ENCODE measurements at places on chromosomes 7 and 10.

- DNase-seq: no peak
Observed at GRCh38 chr10:46317370-46317769, 30.6 kb downstream of the ANTXRL start.

GRCh38 chr7:87574630-87575029, 26.1 kb downstream of the ABCB1 start:
- DNase-seq: no peak

DNA sequence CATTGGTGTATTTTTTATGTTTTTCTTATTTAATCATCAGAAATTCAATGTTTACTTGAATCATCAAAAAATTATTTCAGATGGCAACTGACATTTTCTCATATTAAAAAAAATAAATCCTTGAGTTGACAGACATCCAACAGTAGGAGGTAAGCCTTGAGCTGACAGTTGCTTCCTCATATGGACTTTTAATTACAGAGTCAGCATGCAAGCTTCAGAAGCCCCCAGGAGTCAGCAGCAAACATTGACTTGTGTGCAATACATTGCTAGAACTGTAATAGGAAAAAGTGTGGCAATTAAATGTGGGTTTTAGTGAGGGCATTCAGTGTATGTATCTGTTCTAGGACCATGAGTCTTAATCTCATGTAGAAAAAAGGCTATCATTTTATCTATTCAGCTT, 62.4 kb upstream of the TAS2R16 start:
- DNase-seq: no peak

- no peak for DNase-seq
Observed at GRCh38 chr10:21509341-21510240, 15.9 kb downstream of the SKIDA1 start.

- DNase-seq: no peak
Observed at GRCh38 chr7:104723001-104723400, 291.0 kb upstream of the KMT2E start.

DNA sequence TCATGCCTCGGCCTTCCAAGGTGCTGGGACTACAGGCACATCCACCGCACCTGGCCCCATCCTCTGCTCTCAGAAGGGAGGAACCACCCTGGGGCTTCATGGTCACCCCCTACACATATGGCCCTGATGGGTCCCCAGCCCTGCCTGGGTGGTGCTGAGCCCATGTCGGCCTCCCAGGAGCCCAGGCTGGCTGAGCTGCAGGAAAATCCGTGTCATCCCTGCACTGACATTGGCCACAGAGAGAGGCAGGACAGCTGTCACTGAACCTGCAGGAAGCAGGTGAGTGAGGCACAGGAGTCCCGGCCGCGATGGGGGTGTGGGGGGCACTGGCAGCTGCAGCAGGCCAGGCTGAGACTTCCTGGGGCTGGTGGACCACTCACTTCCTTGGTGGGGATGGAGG, 8.0 kb downstream of the GRIFIN start:
- DNase-seq: no peak

DNA sequence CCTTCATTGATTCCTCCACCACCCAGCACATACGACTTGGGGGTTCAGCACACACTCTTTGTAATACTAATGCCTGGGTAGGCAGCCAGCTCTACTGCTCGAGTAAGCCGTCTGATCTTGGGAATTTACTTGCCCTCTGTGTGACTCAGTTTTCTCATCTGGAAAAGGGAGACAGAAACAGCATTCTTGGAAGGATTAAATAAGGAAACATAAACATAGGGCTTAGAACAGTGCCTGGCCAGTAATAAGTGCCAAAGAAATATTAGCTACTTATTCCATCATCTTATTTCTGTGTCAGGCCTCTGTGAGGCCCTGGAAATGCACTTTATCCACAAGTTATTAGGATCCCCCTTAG, 130.1 kb downstream of the TNS3 start:
- no peak for DNase-seq

- DNase-seq: peak; percentile 79
Observed at GRCh38 chr7:106057962-106058927, 53.9 kb downstream of the SYPL1 start.

DNA sequence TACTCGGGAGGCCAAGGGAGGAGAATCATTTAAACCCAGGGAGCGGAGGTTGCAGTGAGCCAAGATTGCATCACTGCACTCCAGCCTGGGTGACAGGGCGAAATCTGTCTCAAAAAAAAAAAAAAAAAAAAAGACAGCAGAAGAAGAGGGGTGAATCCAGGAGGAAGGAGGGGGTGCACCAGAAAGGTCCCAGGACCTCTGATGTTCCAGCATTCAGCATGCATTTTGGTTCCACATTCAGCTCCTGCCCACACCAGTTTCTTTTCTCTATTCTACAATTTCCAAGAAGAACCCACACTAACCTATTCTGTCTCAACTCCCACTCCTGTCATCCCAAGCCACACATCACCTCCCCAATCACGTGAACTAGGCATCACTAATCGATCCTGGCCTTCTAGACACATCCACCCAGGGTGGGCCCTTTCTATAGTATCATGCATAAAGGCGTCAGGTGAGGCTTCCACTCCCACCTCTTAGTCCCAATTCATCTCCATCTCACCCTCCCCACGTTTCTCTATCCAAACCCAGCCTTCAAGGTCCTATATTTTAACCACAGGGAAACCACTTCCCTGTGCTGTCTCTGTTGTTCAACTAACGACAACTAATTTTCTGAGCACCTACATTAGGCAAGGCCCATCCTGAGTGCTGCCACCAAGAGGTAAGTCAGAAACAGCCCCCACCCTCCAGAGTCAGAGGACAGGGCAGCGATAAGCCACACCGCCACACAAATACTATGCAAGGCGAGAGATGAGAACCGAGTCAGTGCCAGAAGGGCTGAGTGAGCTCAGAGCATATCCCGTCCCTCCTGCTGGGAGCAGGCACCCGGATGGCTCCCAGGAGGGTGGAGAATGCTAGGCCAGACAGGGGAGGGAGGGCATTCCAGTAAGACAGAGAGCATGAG, 2.2 kb downstream of the ANXA11 start:
- no peak for DNase-seq

GRCh38 chr10:100370714-100371481, 23.9 kb downstream of the SCD start:
- peak; percentile 84 for DNase-seq

- DNase-seq: no peak
Observed at GRCh38 chr10:105964009-105964408, 1200.5 kb downstream of the SORCS1 start.

GRCh38 chr10:126131341-126131740, 235.0 kb downstream of the FANK1 start:
- DNase-seq: no peak

DNA sequence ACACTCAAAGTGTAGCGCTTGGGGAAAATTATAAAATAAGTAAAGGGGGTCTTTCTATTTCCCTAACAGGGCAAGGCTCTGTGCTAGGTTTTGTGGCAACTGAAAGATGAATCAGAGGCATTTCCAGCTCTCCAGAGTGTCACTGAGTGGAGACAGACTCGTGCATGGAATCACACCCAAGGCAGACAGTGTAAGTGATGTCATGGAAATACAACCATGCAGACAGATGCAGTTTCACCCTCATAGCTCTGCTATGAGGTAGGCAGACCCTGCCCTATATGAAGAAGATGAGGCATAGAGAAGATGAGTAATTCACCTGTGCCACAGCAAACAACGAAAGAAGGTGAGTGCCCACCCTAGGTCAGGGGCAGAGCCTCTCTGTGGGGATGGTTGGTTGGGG, 57.2 kb upstream of the PITRM1 start:
- no peak for DNase-seq

GRCh38 chr10:15180736-15181135, 12.2 kb upstream of the NMT2 start:
- DNase-seq: no peak

GRCh38 chr7:50687575-50688225, 95.0 kb downstream of the GRB10 start:
- no peak for DNase-seq

DNA sequence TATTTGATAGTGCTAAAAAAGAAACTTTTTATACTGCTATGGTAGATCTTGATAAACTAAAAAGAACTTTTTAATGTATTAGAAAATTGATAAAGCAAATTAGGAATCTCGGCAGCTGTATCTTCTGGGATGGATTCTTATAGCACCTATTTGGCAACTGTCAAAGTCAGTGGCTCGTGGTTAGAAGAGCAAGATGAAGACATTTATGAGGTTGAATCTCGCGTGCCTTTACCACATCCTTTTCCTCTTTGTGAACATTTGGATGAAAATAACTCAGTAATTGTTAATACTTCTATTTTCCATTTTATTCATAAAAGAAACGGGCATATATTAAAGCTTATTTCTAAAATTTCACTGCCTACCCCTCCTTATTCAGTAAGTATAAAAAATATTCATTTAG, 76.2 kb downstream of the CYP51A1 start:
- no peak for DNase-seq

DNA sequence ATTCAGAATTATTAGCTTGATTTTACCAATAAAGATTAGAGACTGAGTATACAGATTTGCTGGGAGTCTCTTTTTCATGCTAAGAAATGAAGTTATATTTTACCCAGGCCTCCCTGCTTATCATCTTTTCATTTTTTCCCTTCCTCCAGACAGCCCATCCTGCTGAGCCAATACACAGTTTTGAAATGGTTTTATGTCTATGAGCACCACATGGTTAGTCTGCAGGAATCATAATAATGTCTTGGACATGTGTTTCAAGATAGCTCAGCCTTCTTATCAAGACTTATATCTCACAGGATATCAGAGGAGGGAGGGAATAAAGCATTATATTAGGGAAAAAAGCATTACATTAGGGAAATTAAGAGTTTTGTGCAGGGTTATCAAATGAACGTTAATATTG, 157.1 kb downstream of the EXOC4 start:
- no peak for DNase-seq

DNA sequence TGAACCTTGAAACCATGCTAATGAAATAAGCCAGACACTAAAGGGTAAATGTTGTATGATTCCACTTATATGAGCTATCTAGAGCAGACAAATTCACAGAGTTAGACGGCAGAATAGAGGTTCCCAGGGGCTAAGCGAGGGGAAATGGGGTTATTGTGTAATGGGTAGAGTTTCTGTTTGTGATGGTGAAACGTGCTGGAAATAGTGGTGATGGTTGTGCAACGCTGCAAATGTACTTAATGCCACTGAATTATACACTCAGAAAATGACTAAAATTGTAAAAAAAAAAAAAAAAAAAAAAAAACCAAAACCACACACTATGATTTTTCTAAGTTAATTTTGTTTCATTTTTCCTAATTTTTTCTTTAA, 30.0 kb downstream of the SFXN4 start:
- DNase-seq: no peak

DNA sequence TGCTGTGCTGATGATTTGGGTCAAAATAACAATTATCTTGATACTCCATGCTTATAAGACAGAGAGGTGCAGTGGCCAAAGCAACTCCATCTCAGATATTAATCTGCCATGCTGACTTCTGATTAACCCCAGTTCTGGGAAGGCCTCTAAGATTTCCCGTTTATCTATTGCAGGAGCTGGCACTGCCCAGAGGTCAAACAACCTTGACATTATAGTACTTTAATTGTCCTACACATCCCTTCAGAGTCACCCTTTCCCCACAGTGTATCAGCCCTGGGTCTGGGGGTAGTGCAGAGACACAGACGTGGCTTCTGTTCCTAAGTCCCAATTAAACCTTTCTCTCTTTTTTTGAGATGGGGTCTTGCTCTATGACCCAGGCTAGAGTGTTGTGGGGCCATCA, 63.8 kb downstream of the PARD3 start:
- no peak for DNase-seq

GRCh38 chr7:29424984-29425309, 138.7 kb upstream of the PRR15 start:
- no peak for DNase-seq

GRCh38 chr10:34049469-34049868, 715.0 kb upstream of the NRP1 start:
- DNase-seq: no peak

GRCh38 chr10:52261362-52261761, 52.7 kb upstream of the DKK1 start:
- no peak for DNase-seq

GRCh38 chr7:143407287-143408251, 1.1 kb downstream of the EPHA1 start:
- DNase-seq: no peak

DNA sequence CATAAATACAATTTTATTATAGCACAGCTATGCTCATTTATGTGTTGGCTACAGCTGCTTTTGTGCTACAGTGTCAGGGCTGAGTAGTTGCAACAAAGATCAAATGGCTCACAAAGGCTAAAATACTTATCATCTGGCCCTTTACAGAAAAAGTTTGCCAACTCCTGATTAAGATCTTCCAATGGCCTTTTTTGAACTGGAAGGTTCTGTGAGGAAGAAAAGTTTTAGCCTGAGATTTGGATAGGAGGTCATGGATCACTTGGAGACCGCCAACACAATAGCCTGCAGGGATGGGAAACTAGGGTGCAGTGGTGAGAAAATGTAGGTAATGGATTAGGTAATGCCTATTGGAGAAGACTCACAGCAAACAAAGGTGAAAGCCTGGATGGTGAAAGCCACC, 169.8 kb downstream of the NOC3L start:
- no peak for DNase-seq

GRCh38 chr10:78553792-78554191, 515.0 kb upstream of the ZMIZ1 start:
- no peak for DNase-seq

DNA sequence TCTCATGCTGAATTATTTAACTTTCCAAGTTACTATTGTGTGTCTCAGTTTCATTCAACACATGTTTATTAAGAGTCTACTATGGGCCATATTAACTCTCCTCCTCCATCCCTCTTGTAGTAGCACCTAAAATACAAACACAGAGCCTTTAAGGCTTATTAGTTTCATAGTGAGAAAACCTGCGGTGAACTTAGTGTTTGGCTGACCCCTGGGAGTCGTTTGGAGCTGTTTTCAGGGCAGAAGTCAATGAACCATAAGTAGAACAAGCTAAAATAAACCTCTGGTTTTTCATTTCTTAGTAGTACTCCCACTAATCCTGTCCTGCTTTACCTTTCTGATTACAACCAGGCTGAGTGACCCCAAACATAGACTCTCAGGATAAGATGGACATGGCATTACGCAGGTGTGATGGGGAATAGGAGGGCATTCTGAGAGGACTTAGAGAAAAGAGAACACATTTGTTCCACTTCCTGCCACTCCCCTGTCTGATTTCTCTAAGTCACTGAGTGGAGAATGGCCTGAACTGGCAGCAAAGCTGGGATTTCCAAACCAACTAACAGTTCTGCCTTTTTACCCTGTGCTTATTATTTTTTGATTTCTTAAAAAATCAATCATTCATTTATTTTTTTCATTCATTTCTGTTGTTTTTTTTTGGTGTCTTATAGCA, 74.5 kb downstream of the LRMDA start:
- no peak for DNase-seq

DNA sequence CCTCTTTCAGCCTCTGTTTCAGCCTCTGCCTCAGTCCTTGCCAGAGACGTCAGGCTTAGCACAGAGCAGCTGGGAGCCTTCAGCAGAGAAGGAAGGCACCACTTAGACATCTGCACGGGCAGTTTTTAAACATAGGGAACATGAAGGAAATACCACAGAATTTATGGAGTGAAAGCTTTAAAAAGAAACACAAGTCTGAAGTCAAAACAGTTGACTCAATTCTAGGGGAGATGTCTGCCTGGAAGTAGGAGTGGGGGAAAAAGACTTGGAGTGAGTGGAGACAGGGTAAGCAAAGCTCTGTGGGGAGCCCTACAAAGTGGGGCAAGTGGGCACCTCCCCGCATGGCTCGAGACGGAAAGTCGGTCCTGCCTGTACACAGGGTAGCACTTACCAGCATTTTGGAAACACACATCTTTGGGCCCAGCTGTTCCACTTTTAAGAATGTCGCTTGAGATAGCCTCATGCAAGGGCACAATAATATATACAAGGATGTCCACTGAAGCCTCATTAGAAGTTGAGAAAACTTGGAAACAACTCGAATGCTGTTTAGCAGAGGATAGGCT, 5.0 kb upstream of the TBXAS1 start:
- no peak for DNase-seq

Data from amygdala (tissue), 56 donors.